ENCODE measurements at places on chromosomes 2 and 18. TPM values are rescaled to one million over a fixed set of nuclear protein-coding genes. Genes with fewer than 3 reads are reported as not detected.

- DNase-seq, result no peak
Measured at GRCh38 chr2:55916473-55917049, 7.0 kb downstream of the EFEMP1 start.

- no peak for DNase-seq
Measured at GRCh38 chr2:110780461-110780860, 48.1 kb downstream of the ACOXL start.

- DNase-seq, result no peak
Measured at GRCh38 chr2:204665771-204666170, 120.5 kb downstream of the PARD3B start.

DNA sequence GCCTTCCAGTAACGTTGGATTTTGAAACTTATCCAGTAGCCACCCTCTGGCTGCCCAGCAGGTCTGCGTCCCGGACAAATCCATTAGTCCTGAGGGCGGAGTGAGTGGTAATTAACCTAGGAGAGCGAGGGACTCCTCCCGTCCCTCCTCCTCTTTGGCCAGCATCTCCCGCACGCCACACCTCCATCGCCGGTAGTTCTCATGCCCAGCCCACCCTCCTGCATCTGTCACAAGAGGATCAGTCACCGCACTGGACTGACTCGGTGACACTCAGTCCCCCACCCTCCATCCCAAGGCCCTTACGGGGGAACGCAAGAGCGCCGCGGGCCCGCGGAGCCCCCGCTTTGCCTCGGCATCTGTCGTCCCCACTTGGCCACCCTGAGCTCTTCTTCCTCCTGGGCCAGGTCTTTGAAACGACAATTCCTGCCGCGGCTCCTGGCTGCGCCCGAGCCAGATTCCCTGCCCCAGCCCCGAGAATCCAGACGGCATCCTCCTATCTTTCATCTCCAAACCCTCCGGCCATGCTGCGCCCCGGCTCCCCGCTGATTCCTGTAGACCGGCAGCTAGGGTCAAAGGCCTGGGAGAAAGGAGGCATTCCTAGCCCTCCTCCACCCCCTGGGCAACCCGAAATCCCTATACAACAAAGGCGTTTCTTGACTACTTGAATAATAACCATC lies 77.5 kb downstream of the EIF2AK3 start:
- no peak for DNase-seq

DNA sequence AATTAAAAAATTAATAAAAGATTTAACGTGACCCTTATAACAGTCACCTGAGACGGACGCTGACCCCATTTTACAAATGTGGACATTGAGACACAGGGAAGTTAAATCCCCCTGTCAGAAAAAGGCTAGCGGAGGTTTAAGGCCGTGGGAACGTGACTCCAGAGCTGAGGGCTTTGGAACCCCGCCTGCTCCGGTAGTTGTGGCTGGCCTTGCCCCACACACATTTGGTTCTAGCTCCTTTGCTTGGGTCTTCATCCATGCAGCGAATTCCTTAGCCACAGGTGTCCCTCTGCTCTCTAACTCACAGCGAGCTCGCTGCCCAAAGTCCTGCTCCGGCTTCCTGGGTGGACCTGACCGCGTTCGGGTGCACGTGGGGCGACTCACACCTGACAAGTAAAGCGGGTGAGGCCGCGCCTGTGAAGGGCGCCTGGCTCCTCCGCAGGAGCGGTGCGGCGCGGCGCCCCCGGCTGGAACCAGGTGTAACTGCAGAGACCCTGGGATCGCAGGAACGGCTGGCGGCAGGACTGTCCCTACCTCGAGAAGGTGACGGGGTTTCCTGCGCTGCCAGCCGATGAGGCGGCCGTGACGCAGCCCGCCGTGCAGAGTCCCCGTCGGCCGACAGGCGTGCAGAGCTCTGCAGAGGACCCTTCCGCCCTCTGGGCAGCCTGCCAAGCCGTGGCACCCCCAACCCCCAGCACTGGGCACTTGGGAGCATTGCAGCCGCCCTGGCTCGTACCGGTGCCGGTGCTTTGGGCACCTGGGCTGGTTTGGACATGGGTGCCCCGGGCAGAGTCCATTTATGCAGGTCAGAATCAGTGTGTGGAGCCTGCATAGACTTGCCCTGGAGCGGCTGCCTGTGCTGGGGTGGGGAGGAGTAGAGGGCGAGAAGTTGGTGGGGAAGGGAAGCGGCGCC lies 2.4 kb upstream of the PROC start:
- peak; percentile 30 for DNase-seq

- no peak for DNase-seq
Measured at GRCh38 chr2:18791172-18791797, 201.9 kb upstream of the NT5C1B start.

- no peak for DNase-seq
Measured at GRCh38 chr2:142416996-142417395, 286.2 kb upstream of the LRP1B start.

GRCh38 chr18:32661486-32662299 lies 111.1 kb downstream of the KLHL14 start:
- no peak for DNase-seq

- DNase-seq, result no peak
Measured at GRCh38 chr2:107807988-107808387, 18.7 kb upstream of the RGPD4 start.

- DNase-seq, result no peak
Measured at GRCh38 chr2:152348388-152348787, 13.4 kb downstream of the FMNL2 start.

- no peak for DNase-seq
Measured at GRCh38 chr2:204024503-204024902, 87.9 kb downstream of the ICOS start.

DNA sequence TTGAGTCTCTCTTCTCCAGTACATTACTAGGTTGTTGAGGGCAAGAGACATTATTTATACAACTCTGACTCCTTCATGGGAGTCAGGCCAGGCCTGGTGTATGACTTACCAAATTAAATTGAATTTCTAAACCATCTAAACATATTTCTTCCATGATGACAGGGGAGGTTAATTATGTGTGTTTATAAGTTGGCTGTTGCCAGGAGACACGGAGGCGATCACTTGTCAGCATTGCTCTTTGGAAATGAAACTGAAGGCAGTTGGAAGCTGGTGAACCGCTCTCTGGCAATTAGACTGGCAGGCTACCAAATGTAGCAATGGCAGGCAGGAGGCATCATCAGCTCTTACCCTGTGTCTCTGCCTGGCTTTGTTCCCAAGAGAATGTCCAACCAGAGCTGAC lies 241.4 kb downstream of the KCNS3 start:
- DNase-seq, result no peak

Gene LRRC30
- not detected for total RNA-seq

GRCh38 chr2:810397-810796 lies 133.2 kb upstream of the TMEM18 start:
- DNase-seq, result no peak

Gene CPLX4
- total RNA-seq, result not detected

DNA sequence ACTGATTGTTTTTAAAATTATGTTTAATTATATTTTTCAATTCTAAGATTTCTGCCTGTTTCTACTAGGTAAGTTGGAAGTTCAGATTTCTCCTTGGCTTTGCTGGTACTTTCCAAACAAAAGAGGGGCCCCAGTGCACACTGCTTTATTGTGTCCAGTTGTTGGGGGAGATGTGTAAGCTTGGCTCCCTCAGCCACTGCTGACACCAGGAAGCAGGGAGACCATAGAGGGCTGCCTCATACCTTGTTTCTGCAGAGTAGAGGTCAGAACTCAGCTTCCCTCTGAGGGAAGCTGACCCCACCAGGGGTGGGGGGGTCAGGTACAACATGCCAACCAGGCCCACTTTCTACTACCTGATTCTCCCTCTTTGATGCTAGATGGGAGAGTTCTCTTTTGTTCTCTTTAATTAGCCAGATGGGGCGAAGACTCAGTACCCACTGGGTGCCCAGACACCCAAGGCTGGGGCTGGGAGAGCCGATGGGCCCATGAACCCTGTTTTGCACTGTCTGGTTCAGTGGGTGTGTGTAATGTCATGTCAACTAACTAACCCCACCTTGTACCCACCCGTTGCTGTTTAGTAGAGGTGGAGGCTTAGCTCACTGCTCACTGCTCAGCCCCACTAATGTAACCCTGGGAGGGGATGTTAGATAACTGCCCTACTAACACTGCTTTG lies 14.7 kb downstream of the BCL2L11 start:
- no peak for DNase-seq

DNA sequence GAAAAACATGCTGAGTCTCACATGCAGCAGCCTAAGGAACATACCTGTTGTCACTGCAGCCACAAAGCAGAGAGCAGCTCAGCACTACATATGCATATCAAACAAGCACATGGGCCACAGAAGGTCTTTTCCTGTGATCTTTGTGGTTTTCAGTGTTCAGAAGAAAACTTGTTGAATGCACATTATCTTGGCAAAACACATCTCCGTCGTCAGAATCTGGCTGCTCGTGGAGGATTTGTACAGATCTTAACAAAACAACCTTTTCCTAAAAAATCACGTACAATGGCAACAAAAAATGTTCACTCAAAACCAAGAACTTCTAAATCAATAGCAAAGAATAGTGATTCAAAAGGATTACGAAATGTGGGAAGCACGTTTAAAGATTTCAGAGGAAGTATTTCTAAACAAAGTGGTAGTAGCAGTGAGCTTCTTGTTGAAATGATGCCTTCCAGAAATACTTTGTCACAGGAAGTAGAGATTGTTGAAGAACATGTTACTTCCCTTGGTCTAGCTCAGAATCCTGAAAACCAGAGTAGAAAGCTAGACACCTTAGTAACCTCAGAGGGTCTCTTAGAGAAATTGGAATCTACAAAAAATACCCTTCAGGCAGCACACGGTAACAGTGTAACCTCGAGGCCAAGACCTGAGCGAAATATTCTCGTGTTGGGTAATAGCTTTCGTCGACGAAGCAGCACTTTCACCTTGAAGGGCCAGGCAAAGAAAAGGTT lies 34.1 kb downstream of the ZNF407 start:
- DNase-seq, result no peak

DNA sequence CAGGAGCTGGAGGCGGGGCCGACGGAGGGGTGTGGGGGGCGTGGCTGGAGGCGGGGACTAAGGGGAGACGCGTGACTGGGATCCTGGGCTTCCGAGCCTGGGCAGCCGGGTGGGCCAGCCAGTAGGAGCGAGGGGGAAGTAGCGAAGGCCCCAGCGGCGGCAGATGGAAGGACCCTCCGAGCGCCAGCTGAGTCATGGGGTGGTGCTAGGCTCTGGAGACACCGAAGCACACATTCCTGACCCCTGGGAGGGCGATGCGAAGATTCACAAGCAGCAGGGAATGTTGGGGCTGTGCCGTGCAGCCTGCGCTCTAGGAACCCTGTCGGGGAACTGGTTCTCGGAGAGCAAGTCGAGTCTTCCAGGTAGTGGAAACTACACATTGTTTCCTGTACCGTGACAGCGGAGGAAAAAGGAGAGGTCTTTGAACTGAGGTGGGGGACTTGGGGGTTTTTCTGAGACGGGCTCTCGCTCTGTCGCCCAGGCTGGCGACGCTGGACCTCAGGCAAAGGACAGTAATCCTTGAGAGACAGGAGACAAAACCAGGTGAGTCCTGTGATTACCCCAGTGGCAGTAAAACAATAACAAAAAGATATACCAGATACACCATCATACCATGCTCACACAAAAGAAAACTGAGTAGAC lies 650 bp upstream of the AFG3L2 start:
- DNase-seq, result no peak

DNA sequence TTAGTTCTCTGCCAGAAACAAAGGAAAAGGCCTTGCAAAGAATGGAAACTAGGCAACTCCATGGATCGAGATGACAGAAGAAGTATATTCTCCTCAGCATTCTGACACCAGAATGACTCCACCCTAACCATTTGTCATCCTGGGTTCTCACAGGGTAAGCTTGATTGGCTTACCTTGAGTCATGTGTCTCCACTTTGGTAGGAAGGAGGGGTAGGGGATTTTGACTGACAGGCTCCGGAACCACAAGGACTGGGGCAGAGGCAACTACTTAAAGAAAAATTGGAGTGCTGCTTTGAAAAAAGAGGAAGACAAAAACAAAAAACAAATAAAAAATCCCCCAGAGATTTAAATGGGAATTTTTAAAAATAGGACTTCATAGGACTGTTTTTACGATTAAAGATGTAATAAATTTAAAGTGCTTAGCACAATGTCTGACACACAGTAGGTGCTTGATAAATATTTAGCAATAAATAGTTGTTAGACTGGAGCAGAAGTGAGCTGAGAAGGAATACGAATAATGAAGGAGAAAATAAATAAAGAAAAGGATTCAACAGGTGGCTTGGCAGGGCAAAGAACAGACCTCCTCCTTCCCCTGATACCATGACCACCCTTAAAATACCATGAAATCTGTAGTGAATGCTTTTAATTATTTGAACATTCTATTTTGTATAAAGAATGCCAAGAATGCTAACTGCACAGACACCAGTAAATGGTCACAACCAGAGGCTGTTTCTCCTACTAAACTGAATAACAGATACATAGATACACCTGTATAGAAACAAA lies 230.2 kb downstream of the CDCA7 start:
- no peak for DNase-seq

- no peak for DNase-seq
Measured at GRCh38 chr2:10531874-10532637, 83.9 kb upstream of the ODC1 start.

Gene USP40
- total RNA-seq, result 16.8 TPM

- no peak for DNase-seq
Measured at GRCh38 chr18:63138436-63139340, 180.9 kb downstream of the BCL2 start.

DNA sequence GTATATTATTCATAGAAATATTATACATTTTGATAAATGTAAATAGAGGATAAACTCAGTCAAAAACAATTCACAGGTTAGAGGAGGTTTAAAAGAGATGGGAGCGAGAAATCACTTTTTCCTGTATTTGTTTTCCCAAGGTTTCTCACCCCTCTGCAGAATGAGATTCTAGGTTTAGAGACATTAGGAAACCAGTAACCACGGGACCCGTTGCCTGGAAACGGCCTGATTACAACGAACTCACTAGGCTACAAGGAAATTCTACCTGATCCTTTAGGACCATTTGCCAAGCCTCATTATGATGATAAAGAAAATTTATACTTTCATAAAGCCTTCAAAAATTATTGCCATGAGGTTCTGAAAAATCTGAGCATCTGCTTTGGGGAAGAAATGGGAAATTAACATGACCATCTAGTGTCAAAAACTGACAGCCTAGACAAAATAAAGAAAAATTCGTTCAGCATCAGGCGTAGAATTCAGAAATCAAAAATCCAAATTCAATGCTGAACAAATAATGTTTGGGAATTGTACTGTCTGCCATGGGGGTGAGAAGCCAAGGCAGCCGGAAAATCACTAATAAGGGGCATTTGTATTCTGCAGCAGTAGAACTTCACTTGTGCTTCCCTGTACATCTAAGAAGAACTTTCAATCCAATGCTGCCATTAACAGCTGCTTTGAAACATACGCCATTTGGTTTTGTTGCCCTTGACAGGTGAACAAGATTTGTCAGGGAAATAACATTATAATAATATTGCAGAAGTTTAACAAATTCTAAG lies 262.3 kb downstream of the NRXN1 start:
- no peak for DNase-seq

Gene THOC1
- total RNA-seq, result 8.3 TPM

GRCh38 chr2:200695191-200695590 lies 109.4 kb downstream of the AOX1 start:
- DNase-seq, result peak; percentile 13

GRCh38 chr2:240784629-240785423 lies 35.2 kb downstream of the KIF1A start:
- DNase-seq, result peak; percentile 5

Measured in heart right ventricle (tissue), 16 donors.